Stimulated activated CD4-positive, alpha-beta T cell treated with anti-CD3 and anti-CD28 coated beads, Interleukin-1b, Interleukin-23, amount 100 ng/mL, for 48 hours (primary cell): ENCODE measurements at places on chromosomes 3 and 15.
A peak's percentile ranks its signal among the peaks of the same experiment; 100 is the strongest.

GRCh38 chr15:78107471-78107870 lies 15.1 kb downstream of the SH2D7 start:
- DNase-seq = no peak

GRCh38 chr15:26126070-26126469 lies 262.9 kb upstream of the ATP10A start:
- DNase-seq = no peak

GRCh38 chr3:134084242-134084950 lies 54.7 kb upstream of the SLCO2A1 start:
- DNase-seq = no peak

- DNase-seq = no peak
Measured at GRCh38 chr3:81726132-81726531, 35.3 kb downstream of the GBE1 start.

DNA sequence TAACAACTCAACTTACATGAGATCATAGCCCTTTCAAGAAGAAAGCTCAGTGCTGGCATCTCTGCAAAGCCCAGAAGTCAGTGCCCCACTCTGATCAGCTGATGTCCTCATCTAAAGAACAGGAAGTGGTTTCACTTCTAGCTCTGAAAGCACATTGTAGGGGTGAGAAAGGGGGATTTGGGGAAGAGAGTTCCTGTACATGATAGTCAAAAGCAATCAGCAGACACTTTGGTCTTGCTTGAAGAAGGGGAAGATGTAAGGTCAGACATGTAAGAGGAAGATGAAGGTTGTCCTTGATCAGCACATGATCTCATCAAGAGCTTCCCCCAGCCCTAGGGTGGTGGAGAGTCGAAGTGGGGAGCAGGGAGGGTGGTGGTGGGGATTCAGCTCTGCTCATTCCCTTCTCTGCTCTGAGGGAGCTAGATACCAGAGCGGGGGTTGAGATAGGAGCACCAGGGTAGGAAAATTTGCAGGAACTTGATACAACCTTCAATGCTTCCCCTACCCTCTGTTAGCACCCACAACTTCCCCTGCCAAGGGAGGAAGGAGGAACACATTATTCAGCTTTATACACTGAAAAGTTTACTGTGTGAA lies 76.4 kb upstream of the ETV5 start:
- DNase-seq = no peak

- DNase-seq = no peak
Measured at GRCh38 chr3:149080699-149081091, 5.6 kb downstream of the HLTF start.

DNA sequence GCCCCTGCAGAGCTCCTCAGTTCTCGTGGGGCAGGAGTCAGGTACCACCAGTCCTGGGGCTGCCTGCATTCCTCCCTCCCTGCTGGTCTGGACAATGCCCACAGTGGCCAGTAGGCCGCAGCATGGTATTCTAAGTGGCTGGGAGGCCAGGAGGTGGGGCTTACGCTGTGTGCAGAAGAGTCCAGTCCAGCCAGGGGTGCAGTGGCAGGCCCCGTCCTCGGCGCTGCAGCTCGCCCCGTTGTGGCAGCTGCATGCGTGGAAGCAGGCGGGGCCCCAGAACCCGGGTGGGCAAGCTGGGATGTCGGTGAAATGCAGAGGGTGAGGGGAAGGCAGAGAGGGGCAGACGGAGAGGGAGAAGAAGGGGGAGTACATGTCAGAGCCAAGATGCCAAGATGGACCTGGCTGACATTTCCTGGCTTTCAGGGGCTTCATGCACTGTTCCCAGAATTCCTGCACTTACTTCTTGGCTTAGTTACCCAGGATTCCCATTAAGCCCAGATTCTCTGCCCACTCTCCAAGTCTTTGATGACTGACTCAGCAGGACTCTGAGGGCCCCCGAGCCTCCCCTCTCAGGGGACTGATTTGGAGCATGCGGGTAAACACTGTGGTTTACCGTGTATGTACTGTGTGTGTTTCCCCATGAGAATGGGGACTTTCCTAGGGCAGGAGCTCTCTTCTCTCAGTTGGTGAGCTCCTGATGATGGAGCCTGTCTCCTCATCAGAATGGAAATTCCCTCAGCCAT lies 47.5 kb downstream of the RAB11A start:
- peak; percentile 49 for DNase-seq

DNA sequence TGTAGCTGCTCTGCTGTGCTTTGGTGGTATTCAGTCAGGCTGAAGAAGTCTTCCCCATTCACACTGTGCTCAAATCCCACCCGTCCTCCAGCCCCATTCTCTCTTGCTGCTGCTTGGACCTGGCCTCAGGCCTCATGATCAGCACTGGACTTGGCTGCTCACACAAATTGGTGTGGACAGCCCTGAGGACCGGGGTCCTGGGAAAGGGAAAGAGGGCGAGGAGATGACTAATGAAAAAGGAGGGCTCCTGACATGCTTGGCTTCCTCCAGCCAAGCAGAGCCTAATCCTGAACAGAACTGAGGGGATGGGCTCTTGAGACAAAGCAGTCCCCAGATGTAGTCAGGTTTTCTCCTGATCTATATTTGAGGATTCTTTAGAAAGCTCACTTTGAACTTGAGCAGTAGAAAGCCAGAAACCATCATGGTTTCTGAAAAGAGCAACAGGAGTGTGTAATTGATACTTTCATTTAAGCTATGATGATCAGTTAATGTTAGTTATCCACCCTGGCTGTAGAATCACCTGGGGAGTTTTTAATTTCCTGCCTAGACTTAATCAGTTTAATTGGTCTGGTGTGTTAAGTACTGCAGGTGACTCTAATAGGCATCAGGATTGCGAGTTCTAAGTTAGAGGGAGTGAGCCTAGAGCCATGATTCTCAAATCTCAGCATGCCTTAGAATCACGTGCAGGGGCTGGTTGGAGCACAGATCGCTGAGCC lies 79.4 kb upstream of the THBS1 start:
- DNase-seq = no peak

DNA sequence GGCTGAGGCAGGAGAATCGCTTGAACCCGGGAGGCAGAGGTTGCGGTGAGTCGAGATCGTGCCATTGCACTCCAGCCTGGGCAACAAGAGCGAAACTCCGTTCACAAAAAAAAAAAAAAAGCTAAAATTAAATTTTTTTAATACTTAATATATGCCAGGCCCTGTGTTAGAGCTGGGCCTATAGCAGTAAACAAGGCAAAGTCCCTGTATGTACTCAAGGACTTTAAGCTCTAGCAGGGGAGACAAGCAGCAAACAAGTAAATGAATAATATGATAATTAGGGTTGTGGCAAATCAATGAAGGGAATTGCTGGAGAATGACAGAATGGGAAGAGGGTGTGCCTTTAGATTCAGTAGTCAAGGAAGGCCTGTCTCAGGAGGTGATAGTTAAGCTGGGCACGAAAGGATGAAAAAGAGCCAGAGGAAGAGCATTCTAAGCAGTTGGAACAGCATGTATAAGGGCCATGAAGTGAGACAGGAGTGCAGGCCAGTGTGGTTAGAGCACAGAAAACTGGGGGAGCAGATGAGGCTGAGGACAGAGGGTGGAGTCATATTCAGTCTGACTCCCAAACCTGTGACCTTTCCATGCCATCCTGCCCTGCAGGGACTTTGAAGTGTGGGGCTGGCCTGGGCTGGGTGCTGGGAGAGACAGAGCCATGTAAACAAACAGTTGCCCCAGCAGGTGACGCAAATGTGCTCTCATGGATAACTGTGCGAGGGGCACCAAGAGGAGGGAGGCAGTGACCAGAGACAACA lies 6.6 kb upstream of the RAF1 start:
- no peak for DNase-seq

- DNase-seq = no peak
Measured at GRCh38 chr3:114709102-114709501, 415.3 kb downstream of the TIGIT start.

- no peak for DNase-seq
Measured at GRCh38 chr15:50049871-50050270, 69.2 kb downstream of the ATP8B4 start.

DNA sequence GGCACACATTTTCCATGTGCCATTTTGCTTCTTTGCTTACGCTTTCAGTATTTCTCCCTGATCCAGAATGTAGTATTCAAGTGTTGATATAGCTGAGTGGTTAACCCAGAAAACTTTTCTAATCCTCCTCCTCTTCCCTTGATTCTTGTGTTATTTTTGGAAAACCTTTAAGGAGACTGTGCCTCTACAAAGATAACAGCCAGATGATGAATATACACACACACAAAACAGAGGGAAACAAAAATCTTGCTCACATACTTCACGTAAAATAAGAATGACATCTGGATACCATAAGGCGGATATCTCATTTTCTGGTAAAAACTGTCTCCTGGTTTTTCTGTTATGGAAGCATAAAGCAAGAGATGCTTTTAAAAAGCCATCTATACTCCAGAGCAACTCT lies 295.8 kb upstream of the THBS1 start:
- no peak for DNase-seq

DNA sequence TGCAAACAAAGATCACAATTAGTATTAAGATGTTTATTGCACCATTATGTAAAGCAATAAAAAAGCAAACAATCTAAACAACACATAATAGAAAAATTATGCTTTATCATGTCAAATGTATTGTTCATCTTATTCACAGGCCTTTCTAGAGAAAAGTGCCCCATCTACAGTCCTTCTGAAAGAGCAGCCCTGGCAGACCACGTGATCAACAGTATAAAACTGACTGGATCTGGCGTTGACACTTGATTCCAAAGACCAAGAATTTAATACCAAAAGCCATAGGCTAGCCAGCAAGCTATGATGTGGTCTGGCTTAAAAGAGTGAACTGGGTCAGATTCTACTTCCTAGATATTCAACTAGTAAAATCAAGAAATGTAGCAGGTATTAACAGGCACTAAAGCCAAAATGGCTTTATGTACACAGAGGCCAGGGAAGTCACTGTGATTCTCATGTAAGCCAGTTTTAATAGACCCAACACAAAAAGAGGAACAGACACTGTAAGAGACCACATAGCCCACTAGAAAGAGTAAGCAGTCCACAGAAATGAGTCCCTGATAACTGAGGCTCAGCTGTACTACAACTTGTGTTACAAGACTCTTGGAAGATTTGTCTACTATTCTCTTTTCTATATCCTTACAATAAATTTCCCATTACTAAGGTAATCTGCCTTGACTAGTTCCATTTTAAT lies 32.5 kb downstream of the DMXL2 start:
- no peak for DNase-seq

GRCh38 chr3:65951836-65952505 lies 86.7 kb downstream of the MAGI1 start:
- no peak for DNase-seq

DNA sequence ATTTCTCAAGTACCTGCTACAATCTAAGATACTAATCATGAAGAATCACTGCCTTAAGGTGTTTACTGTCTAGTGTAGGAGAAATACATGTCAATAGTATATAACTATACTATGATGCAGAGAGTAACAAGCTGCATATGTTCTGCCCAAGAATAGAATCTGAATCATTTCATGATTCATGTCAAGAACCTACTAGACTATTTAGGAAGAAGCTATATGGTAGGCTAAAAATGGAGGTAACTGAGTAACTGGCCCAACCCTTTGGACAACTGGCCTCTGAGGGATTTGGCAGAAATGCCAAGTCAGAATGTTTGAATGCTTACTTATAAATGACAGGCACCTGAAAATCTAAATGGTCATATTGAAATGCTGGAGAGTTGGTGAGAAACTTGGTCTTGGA lies 59.9 kb upstream of the DGKG start:
- DNase-seq = no peak

DNA sequence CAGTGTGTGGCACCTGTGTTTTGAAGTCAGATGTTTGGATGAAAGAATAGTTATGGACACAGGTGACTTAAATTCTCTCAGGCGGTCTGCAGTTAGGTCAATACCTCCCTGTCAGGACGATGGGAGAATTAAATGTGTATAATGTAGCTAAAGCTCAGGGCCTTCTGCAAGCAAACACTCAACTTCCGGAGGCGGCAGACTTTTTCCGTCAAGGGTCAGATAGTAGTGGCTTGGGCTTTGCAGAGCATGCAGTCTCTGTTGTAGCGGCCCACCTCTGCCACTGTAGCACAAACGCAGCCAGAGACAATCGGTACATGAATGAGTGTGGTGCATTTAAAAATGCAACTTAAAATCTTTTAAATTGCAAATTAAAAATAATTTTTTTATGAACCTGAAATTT lies 47.4 kb downstream of the CMTM8 start:
- peak; percentile 6 for DNase-seq

DNA sequence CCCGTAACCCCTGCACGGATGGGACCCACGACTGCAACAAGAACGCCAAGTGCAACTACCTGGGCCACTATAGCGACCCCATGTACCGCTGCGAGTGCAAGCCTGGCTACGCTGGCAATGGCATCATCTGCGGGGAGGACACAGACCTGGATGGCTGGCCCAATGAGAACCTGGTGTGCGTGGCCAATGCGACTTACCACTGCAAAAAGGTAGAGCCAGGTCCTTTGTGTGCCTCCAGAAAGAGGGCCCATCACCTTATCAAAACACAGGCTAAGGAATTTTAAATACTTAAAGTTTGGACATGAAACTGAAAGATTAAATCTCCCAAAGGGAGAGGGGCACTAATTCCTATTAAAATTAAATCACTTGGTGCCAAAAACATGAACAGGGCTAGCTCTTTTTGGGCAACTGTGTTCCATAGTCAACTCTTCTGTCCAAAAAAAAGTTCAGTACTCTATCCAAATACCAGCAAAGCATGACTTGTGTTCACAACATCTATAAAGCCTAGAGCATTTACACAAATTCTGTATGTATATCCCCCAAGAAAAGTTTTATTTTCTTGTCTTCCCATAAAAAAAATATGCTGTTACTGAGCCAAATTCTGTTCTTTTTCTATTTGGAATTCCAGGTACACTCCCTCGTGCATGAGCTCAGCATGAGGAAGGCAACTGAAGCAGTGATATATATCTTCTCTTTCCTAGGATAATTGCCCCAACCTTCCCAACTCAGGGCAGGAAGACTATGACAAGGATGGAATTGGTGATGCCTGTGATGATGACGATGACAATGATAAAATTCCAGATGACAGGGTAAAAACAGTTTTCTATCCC lies 9.2 kb downstream of the THBS1 start:
- no peak for DNase-seq
